ENCODE measurements at places on chromosomes 1 and 21.

GRCh38 chr1:109793089-109793485 is 29.4 kb upstream of the EPS8L3 start:
- ATAC-seq = no peak

GRCh38 chr1:181131255-181131941 is 42.9 kb downstream of the IER5 start:
- no peak for ATAC-seq

GRCh38 chr1:9231648-9232332 is 2.8 kb upstream of the H6PD start:
- ATAC-seq = no peak

DNA sequence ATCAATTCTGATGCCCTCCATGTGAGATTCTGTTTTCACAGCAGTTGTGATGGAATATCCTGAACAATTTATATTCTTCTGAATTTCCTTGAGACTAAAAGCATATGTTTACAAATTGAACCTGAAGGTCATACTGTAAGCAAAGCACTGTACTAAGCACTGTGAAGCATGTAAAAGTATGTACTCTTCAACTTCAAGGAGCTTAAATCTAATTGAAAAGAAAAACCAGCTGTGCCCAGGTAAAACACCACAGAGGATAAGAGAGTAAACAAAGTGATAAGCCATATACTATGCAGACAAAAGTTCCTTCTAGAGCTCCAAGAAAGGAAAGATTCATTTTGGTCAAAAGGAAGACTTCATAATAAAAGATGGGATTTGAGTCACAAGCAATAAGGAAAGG is 71.9 kb downstream of the TTLL7 start:
- ATAC-seq = no peak

- ATAC-seq = no peak
Observed at GRCh38 chr1:201216395-201217085, 25.9 kb downstream of the IGFN1 start.

GRCh38 chr1:228992907-228993535 is 257.7 kb downstream of the RHOU start:
- no peak for ATAC-seq

GRCh38 chr1:22089134-22089571 is 36.6 kb downstream of the CDC42 start:
- peak; percentile 60 for ATAC-seq

GRCh38 chr1:78297836-78298235 is 192.9 kb upstream of the PTGFR start:
- no peak for ATAC-seq

DNA sequence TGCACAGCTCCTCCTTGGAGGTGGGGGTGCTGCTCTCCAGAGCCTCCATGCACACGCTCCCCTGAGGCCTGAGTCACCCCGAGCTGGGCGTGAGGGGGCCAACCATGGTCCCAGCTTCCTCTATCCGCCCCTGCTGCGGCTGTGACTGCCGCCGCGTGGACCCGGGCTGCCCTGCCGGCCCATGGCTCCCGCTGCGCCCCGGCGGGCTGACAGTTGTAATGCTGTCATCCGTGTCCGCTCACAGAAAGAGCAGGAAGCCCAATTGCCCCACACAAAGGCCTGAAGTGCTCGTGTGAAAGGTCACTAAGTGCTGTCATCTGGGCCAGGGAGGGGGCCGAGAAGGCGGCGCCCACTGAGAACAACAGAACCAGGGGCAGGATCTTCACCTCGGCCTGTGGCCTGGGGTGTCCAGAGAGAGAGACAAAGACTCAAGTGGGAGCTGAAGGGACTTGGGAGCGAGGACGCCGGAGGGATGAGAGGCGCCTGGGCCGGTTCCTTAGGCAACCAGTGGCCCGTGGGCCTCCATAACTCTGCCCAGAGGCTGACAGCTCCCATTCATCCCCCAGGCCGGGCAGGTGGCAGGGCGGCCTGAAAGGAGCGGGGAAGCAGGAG is 31.5 kb downstream of the OLIG1 start:
- no peak for ATAC-seq

DNA sequence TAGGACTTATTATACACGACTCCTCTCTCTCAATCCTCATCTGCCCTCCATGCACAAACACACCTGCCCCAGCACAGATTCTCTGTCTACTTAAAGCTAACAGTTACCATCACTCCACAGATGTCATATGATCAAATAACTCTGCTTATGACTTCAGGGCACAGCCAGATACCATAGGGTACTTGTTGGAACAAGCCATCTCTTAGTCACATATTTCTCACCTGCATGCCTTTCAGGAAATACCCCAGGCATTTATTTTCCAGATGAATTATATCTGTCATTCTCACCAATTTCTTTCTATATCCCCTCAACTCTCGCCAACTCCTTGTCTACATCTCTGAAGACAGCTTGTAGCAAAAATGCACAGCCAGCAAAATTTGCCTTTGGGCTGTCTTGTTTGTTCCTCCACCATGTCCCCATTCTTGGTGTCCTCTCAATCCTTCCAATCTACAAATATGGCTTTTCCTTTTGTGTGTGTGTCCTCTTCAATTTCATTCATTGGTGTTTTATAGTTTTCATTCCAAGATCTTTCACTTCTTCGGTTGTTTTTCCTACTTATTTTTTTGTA is 353.9 kb upstream of the CAMK1G start:
- no peak for ATAC-seq

DNA sequence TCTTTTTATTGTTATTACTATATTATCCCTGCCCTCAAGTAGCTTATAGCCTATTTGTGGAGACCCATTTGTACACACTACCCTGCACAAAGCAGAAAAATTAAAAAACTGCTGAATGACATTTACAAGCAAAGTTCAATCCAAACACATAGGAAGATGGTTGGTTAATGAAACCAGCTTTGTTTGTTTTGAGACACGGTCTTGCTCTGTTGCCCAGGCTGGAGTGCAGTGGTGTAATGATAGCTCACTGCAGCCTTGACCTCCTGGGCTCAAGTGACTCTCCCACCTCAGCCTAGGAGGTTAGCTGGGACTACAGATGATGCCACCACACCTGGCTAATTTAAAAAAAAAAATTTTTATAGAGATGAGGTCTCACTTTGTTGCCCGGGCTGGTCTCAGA is 31.6 kb downstream of the TGFB2 start:
- no peak for ATAC-seq

DNA sequence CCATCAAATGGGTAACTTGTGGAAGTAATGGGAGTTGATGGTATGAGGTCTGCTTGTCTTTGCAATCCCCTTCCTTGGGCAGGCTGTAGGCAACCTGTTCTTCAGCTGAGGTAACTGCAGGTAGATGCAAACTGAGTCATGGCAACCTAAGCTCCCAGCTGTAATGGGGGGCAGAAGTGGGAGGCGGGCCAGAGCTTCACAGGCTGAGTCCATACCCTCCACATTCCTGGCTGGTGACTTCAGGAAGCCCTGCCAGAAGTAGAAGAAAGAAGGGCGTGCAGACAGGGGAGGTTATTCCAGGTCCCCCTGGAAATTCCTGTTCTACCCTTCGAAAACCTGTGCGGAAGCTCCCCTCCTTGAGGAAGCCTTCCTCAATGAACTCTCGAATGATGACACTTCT is 44.9 kb downstream of the ARHGEF11 start:
- ATAC-seq = no peak

GRCh38 chr1:89088572-89088971 is 23.6 kb upstream of the GBP1 start:
- no peak for ATAC-seq

DNA sequence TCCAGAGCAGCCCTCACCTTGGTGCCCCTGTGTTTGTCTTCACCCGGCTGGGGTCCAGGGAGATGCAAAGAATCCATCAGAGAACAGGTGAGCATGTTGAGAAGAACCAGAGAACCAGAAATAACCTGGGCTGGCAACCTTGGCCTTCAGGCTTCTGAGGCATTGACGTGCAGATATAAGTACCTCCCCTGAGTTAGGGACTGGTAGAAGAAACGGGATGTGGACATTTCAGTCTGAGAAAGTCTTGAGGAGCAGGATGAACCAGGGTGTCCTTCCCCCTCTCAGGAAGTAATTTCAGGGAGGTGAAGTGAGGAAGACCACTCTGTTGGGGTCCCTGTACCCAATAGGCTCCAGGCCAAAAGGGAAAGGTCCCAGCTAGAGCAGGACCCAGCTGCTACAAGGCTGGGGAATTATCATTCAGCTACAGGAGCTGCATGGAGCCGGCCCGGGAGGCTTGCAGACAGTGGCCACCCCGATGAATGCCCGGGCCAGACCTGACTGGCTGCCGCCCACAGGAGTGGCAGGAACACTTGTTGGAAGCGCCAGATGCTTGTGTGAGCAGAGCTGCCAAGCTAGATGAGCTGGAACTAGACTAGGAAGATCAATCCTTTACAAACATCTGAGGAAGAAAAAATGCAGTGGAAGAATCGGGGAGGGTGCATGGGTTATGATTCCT is 1.7 kb upstream of the AURKAIP1 start:
- no peak for ATAC-seq

- ATAC-seq = peak; percentile 72
Observed at GRCh38 chr1:64505944-64506655, 36.2 kb downstream of the CACHD1 start.

DNA sequence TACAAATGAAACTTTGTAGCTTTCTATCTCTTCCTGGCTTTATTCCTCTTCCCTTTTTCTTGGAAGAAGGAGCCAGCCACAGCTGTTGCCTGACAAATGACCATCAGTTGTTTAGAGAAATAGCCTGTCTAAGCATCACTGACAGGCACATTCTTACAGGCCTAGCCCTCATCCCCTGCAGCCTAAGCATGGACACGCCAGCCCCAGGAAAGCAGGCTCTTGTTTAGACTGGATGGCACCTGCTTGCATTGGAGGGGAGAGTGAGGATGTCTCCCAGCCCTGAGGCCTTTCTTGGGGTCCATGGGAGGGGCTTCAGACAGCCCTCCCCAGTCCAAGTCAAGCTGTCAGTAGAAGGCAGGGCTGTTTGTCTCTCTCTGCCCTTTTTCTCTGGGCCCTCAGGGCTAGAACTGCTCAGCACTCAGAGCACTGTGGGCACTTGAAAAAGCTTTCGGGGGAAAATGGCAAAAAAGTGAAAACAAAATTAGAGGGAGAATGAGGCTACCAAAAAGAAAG is 282.5 kb upstream of the PLXNA2 start:
- no peak for ATAC-seq

- no peak for ATAC-seq
Observed at GRCh38 chr21:41141031-41141457, 26.9 kb upstream of the BACE2 start.

DNA sequence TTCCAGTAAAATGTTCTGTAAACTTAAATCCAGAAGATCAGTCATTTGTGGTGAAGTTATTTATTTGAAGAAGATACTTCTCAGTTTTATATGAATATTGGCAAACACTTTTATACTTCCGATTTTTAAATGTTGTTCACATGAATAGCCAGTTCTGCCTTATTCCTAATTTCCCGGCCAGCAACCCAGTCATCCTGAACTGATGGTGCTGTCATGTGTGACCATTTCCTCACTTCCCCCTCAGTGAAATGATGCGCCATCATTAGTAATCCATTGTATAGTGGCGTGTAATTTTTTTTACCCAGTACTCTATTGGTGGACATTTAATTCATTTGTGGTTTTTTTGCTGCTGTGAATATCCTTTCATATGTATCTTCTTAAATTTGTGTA is 16.4 kb downstream of the GPSM2 start:
- no peak for ATAC-seq
